ENCODE measurements at places on chromosomes 1 and 21.

DNA sequence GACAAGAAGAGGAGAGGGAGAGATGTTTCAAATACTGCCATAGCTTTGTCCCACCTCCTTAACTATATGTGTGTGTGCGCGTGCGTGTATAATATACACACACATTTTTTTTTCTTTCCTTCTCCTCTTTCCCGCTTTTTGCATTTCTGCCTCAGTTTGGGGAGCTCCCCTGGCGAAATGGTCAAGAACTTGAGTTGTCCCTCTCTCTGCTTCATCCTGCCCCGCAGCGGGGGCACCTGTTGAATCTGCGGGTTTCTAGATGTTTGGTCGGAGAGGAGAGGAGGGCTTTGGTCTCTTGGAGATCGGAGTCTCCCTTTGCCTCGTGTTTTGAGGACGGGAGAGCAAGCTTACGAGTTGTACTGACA lies 504 bp downstream of the SCCPDH start:
- no peak for DNase-seq

DNA sequence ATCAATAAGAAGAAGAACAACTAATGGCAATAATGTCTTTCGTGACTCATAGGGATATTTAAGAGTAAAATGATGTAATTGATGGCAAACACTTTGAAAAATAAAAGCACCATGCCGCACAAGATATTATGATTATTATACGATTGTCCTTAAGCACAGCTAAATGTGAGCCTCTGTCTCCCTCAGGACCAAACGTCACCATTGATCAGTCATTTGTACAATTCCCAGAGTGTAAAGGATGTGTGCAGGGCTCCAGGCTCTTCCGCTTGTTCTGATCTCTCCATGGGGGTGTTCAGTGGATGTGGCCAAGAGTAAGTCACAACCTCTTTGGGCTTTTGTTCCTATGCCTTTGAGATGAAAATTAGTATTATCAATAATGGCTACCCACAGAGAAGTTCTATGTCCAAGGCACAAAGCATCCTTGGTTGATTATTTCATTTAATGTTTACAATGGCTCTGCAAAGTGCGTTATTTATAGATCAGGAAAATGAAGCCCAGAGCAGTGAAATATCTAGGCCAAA lies 17.7 kb upstream of the C1orf87 start:
- peak; percentile 74 for DNase-seq

GRCh38 chr1:218384581-218384993 lies 39.5 kb downstream of the TGFB2 start:
- no peak for DNase-seq

GRCh38 chr1:215054266-215054665 lies 28.3 kb upstream of the KCNK2 start:
- DNase-seq: no peak

- DNase-seq: no peak
These were observed 19.5 kb downstream of the STK40 start for GRCh38 chr1:36366091-36366661.

- no peak for DNase-seq
These were observed 5.9 kb downstream of the OTUD3 start for GRCh38 chr1:19888112-19888511.

DNA sequence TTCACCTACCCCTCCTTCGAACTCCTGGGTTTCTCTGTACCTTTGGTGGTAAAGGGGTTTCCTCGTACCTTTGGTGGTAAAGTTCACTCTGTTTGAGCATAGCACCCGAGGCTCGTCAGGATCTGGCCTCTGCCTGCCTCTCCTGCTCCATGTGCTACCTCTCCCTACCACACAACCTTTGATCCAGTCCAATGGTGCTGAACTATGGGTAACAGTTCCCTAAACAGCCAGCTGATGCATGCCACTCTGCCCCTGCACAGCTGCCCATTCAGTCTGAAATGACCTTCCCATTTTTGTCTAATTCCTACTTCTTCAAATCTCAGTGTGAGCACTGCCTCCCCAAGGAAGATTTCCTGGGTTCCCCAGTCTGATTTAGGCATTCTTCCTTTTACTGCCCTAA lies 14.0 kb downstream of the OVAAL start:
- DNase-seq: no peak

DNA sequence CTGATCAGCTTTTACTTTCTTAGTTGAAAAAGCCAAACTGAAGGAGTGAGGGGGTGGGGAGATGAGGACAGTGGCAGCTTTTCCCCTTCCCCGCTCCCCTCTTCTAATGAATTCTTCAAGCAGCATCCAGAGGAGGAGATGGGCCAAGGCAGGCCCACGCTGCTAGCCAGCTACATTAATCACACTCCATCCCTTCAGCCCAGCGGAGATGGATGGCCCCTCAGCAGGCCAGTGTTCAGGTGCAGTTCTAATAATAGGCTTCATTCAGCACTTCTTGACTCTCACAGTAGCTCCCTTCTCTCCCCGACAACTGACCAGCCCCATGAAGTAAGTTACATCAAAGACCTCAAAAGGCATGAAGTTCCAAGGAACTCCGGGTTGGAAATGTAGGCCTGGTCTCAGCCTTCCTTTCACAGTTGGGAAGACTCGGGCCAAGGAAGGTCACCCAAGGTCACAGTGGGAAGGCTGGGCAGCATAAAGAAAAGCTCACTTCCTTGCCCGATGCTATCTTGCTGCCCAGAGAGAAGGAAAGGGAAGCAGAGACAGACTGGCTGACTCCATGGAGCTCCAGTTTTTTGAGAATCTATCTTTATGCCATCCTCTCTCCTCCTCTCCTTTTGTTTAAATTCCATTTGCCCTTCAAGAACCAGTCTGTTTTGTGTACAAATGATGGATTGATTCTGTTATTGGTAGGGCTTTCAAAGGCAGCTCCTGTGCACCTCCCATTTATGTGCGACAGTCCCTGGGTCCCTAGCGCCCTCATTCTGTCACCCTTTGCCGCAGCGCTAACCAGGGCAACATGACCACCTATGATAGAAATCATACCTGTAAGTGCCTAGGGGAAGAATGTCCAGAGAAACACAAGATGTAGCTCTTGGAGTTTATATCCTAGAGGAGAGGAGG lies 139.1 kb downstream of the TNR start:
- no peak for DNase-seq

DNA sequence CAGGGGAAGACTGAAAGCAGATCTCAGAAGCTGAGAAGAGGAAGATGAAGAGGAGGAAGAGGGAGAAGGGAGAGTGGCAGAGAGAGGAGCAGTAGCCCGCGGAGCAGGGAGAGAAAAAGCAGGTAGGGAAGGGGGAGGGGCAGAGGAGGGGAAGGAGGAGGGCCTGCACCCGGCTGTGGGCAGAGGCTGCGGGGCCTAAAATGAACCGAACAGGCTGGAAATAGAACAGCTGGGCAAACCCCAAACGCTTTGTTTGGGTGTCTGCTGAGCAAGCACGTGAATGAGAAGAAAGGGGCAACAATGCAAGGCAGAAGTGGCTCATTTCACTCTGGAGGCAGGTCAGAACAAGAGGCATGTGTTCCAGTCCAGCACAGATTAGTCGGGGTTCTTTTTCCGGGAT lies 33.5 kb downstream of the KCNC4 start:
- no peak for DNase-seq

Measured in NCI-H1930 (cell line).